CD4-positive, alpha-beta T cell treated with Interleukin-1 beta for 1 hour (primary cell): ENCODE measurements at places on chromosomes 4 and X.

- no peak for DNase-seq
Observed at GRCh38 chr4:124143632-124144031, 568.9 kb downstream of the ANKRD50 start.

GRCh38 chrX:63657821-63658220, 127.2 kb downstream of the ARHGEF9 start:
- no peak for DNase-seq

GRCh38 chrX:19540076-19540475, 24.8 kb upstream of the MAP3K15 start:
- DNase-seq = no peak

GRCh38 chr4:3477750-3478430, 14.8 kb downstream of the DOK7 start:
- no peak for DNase-seq

DNA sequence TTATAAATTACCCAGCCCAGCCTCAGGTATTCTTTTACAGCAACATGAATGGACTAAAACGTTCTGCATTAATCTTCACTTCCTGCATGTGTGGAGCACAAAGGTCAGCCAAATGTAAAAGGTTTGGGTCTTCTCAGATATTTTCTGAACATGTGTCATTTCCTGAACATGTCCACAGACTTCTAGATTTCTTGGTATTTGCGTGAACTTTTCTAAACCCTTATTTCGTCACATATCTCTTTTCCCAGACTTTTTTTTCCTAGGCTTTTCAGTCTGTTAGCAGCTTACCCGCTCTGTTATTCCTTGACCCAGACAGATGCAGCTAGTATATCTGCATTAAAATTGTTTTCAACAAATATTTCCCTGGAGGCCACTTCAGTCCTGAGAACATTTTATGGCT, 57.3 kb upstream of the USP51 start:
- no peak for DNase-seq

- no peak for DNase-seq
Observed at GRCh38 chr4:106854569-106855351, 181.4 kb downstream of the DKK2 start.

- peak; percentile 10 for DNase-seq
Observed at GRCh38 chrX:17944833-17945497, 83.9 kb upstream of the RAI2 start.

GRCh38 chr4:148007314-148007760, 275.4 kb downstream of the ARHGAP10 start:
- no peak for DNase-seq

DNA sequence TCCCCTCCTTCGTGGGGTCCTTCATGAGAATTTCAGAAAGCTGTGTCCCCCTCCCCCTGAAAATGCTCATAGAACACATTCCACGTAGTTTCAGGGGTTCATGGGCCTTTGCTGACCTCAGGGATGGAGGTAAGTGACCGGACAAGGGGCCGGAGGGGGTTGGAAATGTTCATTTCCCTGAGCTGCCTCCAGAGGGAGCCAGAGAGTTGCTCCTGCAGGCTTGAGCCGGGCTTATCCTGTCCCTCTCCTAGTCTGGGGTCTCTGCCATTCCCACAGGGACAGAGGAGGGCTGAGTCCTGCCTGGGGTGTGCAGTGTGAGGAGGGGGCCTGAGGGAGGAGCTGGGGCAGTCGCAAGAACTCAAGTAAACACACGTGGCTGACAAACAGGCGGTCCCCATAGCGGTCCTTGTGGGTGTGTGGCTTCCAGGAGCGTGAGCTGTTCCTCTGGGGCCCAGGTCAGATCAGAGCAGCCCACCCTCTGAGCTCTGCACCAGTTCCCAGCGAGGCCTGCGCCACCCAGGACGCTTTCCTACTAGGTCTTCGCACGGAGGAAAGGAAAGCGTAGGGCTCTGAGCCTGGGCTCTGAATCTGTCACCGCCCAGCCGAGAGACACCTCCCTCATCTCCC, 62.5 kb downstream of the WFS1 start:
- DNase-seq = no peak

DNA sequence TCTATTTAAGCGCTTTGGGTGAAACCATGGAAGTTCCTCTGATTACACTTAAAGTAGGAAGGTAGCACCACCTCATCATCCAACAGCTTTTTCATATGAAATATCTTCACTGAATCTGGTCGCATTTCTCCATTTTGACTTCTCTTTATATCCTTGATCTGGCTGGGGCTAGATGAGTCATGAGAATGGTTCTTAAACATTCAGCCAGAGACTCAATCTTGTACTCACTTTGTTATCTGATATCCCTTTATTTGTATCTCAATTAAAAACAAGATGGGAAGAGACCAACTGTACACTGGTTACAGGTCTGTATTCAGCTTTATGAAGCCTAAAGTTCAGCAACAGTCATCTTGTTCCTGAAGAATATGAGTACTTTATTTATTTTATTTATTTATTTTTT, 84.9 kb downstream of the CBLL2 start:
- DNase-seq = no peak

DNA sequence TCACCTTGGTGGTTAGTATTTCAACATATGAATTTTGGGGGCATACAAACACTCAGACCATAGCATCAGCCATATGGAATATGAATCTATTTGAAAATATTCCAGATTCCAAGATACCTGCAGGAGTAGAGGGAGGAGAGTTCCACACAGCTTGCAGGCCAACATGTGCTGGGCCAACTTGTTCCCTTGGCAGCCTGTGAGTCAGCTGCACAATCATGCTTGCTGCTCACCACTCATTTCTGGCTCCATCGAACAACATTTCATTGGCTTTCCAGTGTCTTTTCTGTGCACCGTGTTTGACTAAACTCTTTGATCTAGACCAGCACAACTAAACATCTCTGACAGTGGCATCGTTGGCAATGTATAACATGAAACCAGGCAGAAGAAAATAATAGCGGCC, 282.5 kb upstream of the RASGEF1B start:
- DNase-seq = no peak

GRCh38 chrX:124573468-124573867, 227.1 kb downstream of the SH2D1A start:
- no peak for DNase-seq

DNA sequence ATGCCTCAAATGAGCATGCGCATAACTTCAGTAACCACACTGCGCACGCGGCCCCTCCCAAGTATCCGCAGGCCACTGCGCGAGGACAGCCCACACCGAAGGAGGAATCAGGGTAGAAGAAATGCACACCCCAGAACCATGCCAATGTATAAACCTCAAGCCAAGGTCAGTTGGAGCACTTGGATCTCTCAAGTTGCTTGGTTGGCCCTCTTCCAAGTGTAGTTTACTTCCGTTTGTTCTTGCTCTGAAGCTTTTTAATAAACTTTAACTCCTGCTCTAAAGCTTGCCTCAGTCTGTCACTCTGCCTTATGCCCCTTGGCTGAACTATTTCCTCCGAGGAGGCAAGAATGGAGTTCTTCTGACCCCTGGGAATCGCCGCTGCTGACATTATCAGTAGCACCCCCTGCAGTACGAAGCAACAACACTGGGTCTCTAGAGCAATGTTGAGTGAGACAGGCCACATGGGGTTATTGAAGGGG, 22.0 kb upstream of the SPINK2 start:
- DNase-seq = no peak

DNA sequence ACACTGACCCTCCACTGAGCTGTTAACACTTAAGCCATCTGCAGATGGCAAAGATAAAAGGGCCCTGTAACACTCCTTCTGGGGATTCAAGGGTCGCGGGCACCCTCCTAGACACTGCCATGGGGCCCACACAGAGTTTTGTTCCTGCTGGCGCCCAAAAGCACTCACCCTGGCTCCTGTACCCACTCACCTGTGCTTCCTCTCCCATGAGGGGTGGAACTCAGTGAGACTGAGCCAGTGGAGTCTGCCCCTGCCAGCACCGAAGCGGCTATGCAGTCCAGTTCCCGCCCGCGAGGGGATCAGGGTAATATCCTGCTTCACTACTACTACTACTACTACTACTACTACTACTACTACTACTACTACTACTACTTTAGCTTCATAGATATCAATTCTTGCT, 312.1 kb upstream of the FTHL17 start:
- DNase-seq = no peak

DNA sequence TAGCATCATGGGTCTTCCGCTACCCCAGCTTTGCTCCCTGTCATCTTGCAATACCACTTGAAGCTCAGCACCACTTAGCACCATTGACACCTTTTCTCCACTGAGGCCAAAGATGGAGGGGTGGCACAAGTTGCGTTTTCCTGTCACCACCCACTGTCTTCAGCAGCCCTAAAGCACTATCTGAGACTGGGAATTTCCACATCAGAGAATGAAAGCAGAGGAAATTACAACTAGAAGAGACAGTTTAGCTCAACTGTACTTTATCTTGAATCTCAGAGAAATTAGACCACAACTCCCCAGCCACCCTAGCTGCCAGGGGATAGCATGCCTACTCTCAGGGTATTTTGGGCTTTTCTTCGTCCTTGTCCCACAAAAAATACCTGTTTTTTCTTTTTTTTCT, 111.0 kb downstream of the DDIT4L start:
- peak; percentile 1 for DNase-seq

DNA sequence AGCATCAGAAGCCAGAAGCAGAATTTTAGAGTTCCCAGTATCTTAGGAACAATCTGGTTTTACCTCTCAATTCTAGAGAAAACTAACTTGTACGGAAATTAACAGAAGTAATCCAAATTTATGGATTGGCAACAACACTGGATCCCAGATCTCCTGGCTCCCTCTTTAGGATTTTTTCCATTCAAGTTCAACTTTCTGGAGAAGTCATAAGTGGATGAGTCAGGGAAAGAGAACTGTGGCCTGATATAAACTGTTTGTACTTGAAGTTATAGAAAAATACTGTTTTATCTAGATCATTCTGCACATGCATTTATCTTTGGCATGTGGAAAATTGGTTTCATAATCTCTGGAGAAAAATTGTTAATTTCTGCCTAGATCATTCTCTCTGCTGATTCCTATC, 380.4 kb downstream of the PCDH7 start:
- no peak for DNase-seq

DNA sequence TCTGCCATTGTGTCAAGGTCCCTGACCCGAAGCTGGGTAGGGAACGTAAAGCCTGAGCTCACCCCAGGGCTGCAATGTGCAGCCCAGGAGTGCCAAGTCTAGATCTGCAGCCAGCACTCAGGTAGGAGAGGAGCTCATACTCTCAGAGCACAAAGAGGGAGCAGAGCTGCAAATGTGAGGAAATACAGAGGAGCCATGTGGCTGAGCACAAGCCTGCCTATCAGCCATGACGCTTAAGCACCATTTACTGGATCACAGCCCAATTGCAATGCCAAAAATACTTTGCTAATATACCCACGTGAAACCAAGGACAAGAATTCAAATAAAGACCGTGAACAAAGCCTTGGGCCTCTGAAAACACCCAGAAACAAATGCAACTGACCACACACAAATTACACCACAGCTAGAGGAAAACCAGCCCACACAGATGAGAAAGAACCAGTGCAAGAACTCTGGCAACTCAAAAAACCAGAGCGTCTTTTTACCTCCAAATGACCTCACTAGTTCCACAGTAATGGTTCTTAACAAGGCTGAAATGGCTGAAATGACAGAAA, 69.0 kb upstream of the HPF1 start:
- DNase-seq = no peak

DNA sequence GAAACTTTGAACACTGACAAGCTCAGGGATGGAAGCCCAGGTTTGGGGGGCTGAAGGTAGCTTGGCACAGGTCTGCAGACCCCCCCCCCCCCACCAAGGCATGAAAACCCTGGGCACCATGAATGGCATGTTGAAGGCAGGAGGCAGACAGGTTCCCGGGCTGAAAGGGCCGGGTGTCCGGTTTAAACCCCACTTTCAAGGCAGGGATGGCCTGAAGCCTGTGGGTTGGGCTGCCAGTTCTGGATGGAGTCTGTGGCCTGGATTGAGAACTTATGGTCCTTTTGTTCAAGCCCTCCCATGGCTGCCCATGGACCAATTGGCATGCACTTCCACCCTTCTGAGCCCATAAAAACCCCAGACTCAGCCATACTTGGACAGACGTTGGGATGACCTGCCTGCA, 616.9 kb downstream of the ADGRL3 start:
- no peak for DNase-seq

DNA sequence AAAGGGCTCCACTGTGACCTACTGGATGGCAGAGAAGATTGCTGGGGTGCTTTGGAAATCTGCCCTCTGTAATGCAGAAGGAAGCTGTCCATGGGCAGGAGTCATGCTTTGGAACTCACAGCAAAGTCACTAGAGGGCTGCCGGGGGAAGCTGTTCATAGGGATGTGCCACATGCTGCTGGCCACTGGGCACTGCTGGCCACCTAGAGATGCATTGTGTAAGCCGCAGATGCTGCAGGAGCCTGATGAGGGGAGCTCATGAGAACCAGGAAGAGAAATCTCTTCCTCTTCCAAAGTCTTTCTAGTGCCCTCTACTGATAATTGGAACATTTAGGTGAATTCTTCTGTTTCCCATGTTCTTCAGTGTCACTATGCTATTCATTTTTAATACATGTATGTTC, 31.2 kb upstream of the UXT start:
- DNase-seq = no peak

- DNase-seq = no peak
Observed at GRCh38 chrX:17737710-17737985, 355 bp downstream of the SCML1 start.

- DNase-seq = no peak
Observed at GRCh38 chr4:109046471-109047201, 255.8 kb downstream of the COL25A1 start.

DNA sequence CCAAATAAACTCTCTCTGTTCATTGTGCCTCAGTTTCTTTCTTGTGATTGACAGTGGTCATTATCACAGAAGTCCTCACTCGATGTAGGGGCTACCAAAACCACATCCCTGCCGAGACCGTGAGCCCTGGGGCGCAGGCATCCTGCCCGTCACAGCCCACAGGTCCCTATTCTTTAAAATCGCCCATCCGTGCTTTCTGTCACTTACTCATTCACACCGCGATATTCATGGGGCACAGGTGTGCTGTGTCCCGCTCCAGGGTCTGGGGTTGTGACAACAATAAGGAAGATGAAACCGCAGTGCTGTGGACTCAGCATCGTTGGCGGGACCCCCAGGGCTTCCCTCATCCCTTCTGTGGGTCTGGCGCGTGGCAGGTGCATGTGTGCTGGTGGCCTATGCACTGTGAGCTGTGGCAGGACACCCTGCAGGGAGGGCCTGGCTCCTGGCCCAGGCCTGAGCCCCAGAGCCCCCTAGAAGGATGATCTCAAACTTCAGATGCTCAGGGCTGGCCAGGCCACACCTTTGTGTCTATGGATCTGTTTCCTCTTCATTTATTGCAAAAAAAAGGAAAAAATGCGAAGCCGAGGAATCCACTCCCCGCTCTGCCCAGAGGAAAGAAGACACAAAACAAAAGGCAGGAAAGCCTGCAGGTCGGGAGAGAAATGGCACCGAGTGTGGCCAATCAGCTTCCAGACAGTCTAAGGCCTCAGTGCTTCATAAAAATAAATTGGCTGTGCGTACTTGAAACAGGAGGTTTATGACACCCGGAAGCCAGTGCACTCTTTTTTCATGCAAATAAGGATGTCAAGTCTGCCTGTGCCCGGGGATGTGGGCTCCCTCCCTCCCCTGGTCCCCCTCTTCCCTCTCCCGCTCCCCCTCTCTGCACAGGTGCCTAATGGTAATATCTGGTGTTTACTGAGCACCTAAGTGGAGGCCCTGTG, 109.5 kb upstream of the ADRA2C start:
- DNase-seq = no peak
